ENCODE measurements at places on chromosomes 4 and X.

DNA sequence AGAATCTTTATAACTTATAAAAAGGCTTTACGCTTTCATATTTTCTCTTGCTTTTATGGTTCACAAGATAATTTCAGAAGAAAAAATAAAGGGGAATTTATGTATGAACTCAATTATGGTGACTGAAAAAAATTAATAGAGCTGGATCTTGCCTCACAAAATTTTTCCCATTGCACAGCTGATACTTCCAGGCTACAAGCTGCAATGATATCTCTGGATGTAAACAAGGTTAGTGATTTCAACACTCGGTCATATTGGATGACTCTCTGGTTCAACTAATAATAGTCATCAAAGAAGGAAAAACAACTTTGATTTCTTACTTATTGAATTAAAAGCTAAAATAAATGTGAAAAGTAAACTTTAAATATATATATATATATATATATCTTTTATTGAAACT, 868.0 kb downstream of the FAT4 start:
- DNase-seq, result no peak

- DNase-seq, result no peak
Measured at GRCh38 chr4:113539408-113539807, 222.1 kb downstream of the CAMK2D start.

DNA sequence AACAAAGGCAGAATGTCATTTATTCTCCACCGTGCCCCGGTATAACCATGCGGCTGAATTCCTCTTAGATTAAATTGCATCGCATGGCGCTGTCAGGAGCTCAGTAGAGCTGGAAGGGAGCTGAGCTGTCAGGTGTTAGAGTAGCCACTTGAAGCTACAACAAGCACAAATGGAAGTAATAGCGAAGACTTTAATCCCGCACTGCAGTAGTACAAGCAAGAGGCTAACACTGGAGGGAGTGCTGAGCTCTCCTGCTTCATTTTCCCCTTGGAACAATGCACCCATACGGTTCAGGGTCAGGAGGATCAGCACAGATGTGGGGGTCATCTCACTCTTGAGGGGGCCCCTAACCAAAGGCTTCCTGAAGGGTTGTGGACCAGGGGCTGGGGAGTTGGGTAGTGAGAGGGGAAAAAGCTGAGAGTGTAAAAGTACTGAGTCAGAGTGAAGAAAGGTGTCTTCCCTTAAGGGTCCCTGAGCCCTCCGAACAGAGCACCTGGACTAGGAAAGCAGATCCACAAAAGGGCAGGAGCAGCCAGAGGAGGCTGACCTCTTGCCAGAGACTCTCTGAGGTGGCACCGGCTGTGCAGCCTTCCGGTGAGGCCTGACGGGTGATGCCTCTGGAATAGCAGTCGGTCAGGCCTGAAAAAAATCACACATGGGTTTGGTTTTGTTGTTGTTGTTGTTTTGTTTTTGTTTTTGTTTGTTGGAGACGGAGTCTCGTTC, 36.0 kb upstream of the CBR4 start:
- DNase-seq, result no peak

GRCh38 chrX:153953892-153954557, 9.6 kb upstream of the RENBP start:
- DNase-seq, result no peak

- no peak for DNase-seq
Measured at GRCh38 chrX:46184749-46185148, 360.5 kb downstream of the ZNF674 start.

DNA sequence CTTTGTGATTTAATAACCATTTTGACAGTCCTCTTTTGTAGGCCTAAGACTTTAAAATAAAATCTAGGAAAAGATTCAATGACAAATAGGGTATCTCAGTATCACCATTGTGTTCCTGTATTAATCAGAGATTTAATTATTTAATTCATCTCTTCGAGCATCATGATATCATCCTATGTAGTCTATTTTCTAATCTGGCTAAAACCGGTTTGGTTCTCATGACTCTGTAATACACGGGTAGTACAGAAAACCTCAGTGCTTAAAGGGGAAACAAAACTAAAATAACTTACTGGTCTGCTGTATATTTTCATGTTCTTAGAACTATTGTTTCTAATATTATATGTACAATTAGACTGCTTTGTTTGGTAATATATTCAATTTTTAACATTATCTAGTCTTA, 23.7 kb upstream of the FBXW7 start:
- DNase-seq, result no peak

- DNase-seq, result peak; percentile 68
Measured at GRCh38 chrX:20252381-20253231, 14.1 kb downstream of the RPS6KA3 start.

GRCh38 chr4:10781805-10782204, 97.2 kb upstream of the CLNK start:
- no peak for DNase-seq

DNA sequence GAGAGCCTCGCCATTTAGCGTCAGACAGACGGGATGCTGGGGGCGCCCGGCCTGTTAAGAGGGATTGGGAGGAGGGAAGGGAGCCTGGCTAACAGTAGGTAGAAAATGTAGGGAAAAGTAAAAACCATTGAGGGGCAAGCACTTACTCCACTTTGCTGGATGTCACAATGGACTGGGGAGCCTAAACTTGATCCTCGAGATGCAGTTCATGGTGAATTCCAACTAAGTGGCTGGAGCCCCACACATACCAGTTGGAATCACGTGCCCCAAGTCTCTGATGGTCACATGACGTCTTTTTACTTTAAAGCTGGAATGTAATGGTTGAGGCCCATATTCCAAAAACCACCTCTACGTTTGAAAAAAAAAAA, 1.5 kb downstream of the PLS3 start:
- no peak for DNase-seq

DNA sequence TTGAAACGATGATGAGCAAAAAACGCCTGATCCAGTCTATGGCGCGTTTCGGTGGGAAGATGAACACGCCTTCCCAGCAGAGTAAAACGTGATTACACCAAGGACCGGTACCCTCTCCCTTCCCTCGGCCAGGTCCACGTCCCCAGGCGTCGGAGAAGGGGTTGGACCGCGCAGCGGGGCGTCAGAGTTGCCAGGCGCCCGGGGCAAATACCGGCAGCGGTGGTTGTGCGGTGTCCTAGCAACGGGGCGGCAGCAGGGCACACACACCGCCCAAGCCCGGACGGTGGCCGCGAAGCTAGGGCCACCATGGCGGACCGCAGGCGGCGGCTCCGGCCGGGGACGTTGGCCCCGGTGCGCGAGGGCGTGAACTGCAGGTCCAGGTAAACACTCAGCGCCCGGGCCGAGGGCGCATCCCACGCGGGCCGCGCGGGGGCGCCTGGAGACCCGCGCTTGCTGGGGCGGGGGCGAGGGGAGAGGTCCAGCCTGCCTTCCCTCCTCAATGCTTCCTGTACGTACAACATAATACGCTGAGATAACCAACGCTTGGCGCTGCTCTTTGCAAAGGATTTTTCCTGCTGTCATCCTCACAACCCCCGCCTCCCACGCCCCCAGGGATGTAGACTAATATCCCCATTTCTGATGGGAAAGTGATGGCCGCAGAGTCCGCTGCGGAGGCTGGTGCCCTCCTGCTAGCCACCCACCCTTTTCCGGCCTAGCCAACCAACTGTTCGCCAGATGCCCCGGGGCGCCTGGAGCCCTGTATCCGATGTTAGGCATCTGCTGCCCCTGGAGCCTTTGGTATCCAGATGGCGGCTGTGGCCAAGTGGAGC, at the start of gene FAM47E:
TSS of gene FAM47E (plus strand) at position 281 of the 830 bp plus-strand sequence. CDS start at position 307, 26 bp downstream.
- DNase-seq, result peak; percentile 47

- DNase-seq, result no peak
Measured at GRCh38 chrX:1679238-1679637, 64.4 kb downstream of the ASMT start.

GRCh38 chr4:154194649-154195048, 296.9 kb downstream of the DCHS2 start:
- DNase-seq, result no peak

DNA sequence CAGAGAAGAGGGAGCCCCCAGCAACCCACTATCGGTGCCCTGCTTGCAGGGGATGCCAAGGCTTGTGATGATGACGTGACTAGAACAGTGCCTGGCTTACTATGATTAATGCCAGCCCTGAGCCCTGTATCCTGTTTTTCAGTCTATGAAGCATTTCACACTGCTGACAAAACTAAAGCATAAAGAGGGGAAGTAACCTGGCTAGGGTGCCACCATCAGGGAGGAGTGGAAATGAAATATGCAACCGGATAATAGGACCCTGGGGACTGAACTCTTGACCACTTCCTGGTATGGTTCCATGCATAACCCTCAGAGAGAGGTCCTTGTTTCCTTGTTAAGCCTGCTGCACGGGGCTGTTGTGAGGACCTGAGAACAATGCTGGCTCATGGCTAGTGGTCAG, 50.3 kb downstream of the MED28 start:
- DNase-seq, result no peak

DNA sequence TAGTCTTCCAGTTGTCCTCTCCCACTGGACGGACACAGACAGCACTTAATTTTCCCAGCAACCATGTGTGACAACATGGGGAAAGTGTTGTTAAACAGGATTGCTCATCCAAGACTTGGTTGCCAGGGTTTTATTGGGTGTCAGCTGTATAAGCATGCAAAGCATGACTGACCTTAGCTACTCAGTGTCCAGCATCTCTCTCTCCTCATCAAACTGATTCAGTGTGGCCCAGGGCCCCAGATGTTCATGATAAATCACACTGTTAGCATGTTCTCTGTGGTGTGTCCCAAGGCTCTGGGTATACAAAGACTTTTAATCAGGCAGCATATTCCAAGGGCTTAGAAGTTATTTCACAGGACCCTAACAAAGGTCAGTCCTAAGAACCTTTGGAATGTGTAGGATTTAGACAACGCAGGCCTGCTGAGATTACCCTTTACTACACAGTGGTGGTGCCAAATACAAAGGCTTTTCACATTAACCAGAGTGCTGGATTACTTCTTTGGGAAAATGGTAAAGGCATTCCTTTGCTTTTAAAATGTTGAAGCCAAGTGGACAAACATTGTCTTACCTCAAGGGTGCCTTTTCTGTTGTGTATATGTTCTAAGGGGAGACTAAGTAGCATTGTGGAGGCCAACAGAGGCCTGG, 213.3 kb downstream of the GLUD2 start:
- no peak for DNase-seq

DNA sequence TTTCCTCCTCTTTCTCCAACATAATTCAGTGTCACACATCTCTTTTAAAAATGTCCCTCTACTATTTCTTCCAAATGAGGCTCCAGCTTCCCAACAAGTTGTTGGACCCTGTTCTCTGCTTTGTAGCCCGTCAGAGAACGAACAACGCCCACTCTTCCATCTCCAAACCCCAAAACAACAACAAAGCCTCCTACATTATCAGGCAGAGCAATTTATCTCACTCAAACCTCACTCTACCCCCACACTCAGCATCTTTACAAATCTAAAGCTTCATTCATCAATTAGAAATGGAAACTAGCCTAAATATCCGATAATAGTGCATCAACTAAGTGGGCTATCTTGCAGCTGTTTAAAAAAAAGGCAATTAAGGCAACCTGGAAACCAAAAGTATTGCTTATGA, 20.5 kb downstream of the SUPT20HL2 start:
- DNase-seq, result no peak

GRCh38 chrX:3221643-3222042, 124.8 kb downstream of the MXRA5 start:
- no peak for DNase-seq

DNA sequence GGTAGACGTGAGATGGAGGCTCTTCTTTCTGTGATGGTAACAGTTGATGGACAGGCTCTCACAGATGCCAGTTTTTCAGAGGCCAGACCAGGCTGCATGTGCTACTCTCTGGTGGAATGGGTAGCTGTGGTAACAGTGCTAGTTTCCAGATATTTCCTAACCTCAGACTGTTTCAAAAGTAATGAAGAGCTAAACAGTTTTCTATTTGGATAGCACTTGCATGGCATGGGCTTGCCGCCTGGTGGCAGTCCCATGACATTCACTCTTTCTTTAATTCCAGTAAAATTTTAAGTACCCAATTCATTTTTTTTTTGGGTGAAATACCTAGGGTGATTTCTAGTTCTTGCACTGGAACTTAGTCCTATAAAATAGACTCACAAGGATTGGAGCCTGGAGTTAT, 220.2 kb upstream of the MAD2L1 start:
- no peak for DNase-seq

GRCh38 chr4:111633663-111634266, 511.5 kb upstream of the FAM241A start:
- DNase-seq, result no peak

DNA sequence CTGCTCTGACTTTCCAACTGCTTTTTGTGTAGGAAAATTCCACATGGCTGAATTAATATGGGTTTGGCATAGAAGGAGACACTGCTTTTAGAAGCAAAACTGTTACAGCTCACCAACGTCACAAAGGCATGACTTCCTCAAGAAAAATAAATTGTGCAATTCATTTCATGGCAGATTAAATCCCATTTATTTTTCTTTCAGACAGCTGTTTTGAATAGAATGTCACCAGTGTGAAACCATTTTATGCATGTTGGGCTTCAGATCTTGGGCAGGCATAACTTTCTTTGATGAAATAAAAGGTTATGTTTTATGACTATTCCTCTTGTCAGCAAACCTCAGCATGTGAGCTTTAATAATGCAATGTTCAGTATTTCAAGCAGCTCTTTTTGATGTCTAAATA, 542.8 kb downstream of the GALNTL6 start:
- no peak for DNase-seq

- no peak for DNase-seq
Measured at GRCh38 chr4:9925750-9926439, 95.4 kb downstream of the SLC2A9 start.

GRCh38 chr4:163495900-163496299, 1.4 kb downstream of the TMA16 start:
- DNase-seq, result no peak

GRCh38 chr4:72377491-72378194, 191.4 kb downstream of the ADAMTS3 start:
- DNase-seq, result no peak

GRCh38 chr4:73259571-73260090, 1.0 kb upstream of the ANKRD17 start:
- DNase-seq, result no peak

- no peak for DNase-seq
Measured at GRCh38 chr4:41150401-41150800, 63.9 kb downstream of the APBB2 start.

DNA sequence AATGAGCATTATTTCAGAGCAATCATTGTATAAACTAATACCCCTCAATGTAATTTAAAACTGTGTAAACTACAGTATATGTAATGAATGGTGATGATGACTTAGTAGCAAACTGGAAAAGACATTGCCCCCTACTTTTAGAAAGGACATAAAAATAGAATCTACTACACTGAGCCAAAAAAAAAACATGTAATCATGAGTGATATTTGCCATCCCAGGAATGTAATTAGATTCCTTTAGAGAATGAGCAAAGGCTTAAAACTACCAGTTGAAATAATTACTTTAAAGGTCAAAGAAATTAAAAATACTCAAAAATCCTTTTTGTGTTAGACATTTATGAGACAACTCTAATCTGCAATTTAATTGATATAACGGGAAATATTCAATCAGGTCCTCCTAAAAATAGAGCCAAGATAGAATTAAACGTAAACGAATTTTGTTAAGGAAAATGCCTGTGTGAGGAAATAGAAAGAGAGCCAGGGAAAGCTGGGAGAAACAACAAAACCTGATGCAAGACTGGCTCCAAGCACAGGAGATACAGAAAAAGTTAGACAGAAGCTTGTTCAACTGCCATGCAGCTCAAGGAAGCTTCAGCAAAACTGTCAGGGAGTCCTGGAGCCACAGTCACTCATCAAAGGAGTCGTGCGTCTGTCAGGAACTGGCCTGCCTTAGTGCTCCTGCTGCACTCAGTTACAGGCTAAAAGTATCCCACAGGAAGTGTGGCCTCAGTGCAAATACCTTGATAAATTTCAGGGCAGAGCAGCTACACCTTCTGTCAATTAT, 655.7 kb upstream of the INTU start:
- DNase-seq, result no peak

- no peak for DNase-seq
Measured at GRCh38 chrX:124260845-124261244, 71.6 kb upstream of the TEX13D start.

All from CD4-positive, alpha-beta T cell treated with Interleukin-15 for 1 hour (primary cell).